Activated CD8-positive, alpha-beta memory T cell treated with anti-CD3 and anti-CD28 coated beads for 1 hour (primary cell): ENCODE measurements at places on chromosomes 11 and 22.

DNA sequence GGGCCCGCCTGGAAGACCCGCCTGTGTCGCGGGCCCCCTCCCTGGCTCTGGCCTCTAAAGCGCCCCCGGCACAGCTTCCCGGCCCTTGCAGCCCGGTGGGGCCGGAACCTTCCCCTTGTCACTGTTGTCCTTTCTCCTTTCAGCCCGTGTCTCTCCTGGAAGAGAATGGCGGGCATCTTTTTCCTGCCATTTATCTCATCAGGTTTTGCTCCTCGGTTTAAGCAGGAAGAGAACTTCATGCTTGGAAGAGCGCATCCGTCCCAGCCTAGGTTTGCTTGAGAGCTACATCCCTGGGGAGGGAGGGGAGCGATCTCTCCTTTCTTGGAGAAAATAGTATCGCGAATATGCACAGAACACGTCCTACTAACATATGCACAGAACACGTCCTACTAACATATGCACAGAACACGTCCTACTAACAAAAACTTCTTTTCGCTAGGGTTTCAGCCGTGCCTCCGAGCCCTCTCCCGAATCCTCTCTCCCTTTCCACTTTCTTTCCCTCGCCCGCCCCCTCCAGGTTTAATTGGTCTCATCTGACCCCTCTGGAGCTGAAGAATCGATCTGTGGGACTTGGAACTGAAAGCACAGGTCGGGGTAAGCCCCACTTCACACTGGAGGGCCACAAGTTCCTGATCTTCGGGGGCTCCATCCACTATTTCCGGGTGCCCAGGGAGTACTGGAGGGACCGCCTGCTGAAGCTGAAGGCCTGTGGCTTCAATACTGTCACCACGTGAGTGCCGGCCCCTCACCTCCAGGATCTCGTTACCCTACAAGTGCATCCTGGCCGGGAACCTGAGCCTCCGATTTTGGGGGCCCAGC lies 1.2 kb downstream of the GLB1L3 start:
- DNase-seq: no peak

DNA sequence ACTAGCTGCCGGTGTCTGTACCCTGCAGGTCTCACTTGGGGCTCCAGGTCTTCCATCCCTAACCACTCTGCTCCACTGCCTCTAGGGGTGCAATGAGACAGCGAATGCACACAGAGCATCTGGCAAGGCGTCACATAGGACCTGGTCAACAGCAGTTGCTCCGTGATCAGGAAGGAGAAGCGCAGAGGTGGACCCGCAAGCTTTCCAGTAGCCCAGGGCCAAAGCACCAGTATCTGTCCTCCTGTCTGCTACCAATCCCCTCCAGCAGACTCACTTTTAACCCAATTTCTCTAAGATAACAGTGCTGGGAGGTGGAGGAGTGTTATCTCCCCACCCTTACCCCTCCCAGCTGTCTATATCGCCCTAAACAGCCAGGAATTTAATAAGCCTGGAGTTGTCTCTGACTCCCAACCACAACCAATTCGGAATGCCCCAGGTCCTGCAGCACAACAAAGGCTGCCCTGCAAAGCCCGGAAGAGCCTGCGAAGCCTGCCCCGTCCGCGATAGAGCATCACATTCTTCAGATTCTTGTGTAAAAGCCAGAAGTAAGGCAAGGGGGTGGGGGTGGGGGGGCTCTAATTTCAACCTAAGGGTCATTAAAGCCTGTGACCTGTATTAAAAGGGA lies 19.3 kb downstream of the MYH9 start:
- no peak for DNase-seq

GRCh38 chr22:32987081-32987631 lies 71.0 kb downstream of the SYN3 start:
- DNase-seq: no peak

- DNase-seq: no peak
These were observed 9.1 kb downstream of the UCP3 start for GRCh38 chr11:73999581-74000306.

- no peak for DNase-seq
These were observed 56.1 kb upstream of the NARS2 start for GRCh38 chr11:78630561-78631303.

DNA sequence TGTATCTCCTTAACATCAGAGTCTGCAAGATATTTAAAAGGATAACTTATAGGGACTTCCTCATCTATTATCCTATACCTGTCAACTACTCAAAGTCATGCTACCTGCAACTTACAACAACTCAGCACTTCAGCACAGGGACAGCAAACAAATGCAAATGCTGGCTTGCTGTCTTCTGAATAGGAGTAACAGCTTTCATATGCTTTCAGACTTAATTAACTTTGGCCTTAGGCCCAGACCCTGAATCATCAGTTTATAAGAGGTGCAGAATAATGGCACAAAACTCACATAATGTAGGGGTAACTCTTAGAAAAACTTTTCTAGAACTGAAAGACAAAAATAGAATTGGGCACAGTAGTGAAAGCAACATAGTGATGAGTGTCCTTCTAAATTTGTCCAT lies 953.4 kb downstream of the DLG2 start:
- no peak for DNase-seq

- no peak for DNase-seq
These were observed 45.6 kb downstream of the PISD start for GRCh38 chr22:31616315-31616980.

GRCh38 chr11:67564230-67564629 lies 19.4 kb upstream of the GSTP1 start:
- no peak for DNase-seq
